ENCODE measurements at places on chromosomes 1 and 21.

DNA sequence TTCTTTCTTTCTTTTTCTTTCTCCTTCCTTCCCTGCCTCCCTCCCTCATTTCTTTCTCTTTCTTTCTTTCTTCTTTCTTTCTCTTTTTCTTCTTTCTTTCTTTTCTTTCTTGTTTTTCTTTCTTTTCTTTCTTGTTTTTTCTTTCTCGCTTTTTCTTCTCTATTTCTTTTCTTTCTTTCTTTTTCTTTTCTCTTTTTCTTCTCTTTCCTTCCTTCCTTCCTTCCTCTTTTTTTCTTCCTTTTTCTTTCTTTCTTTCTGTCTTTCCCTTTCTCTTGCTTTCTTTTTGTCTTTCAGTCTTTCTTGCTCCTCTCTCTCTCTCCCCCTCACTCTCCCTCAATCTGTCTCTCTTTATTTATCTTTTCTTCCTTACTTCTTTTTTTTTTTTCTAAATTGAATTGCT, 472.0 kb upstream of the CHRM3 start:
- DNase-seq = no peak

GRCh38 chr21:43866260-43866629, 1.2 kb downstream of the AGPAT3 start:
- no peak for DNase-seq

DNA sequence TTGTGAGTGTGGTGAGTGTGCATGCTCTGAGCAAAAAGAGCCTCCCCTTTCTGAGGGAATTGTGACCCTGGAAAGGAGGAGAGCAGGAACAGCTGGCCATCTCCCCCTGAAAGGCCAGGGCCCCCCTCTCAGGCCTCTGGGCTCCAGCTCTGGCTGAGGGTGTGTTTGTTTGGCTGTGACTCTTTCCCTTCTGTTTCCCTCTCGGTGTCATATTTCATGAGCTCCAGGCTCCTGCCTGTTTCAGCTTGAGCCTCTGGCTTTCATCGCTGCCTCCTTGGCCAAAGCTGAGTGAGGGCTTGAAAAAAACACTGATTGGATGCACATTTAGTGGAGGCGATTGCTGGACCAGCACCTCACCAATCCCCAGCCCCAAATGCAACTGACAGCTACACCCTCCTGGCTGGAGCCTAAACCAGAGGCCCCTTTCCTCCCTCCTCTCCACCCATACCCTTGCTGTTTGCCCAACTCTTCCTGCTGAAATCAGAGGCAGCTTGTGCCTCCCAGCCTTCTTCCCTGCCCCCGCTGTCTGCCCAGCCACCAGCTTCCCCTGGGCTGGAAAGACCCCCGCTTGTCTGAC, 64.1 kb downstream of the DDR2 start:
- no peak for DNase-seq

DNA sequence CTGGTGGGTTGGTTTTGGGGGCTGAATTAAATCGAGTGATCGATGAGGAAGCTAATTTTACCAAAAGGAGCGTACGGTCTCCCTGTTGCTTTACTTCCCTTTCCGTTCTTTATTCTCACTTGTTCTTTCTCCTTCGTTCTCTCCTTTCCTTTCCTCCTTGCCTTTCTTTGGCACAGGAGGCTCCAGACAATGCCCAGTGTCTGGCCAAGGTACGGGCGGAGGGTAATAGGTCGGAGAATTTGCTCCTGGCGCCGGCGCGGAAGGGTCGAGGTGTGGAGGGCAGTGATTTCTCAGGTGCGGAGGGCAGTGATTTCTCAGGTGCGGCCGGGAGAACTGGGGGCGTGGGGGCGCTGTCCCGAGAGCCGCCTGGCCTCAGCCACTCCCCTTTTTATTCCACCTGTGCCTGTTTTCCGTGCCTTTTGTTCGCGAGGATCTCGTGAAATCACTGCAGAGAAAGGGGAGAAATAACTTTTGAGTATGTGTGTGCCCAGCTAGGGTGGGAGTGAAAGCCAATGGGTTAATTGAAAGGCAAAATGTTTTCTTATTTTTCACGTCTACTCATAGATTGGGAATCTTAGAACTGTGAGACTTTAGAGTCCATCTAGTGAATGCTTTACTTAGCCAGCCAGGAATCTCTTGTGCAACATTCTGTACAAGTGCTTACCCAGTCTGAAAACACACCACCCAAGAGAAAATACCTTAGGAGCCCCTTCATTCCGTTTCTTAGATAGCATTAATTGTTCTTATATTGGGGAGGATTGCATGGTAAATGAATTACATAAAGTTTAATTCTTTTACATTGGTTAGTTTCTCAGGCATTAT, 1.3 kb downstream of the FNBP1L start:
- no peak for DNase-seq

GRCh38 chr1:105137543-105138457, 1388.1 kb downstream of the AMY1C start:
- no peak for DNase-seq

DNA sequence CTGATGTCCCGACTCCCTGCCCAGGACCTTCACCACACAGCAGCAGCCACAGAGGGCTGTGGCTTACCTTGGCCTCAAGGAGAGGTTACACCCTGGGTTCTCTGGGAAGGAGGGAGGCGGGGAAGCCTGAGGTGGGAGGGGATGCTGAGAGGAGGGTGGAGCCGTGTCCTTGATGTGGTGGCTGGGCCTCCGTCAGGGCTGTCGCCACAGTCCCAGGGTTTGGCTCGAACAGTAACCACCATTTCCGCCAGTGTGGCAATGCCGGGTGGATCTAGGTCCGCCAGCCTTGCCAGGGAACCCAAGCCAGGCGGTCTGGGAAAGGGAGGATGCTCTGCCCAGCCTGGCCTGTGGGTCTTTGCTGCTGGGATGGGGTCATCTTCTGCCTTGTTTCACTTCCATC, 18.4 kb upstream of the CDCA8 start:
- DNase-seq = no peak

- no peak for DNase-seq
Observed at GRCh38 chr1:198360208-198360729, 180.2 kb downstream of the ATP6V1G3 start.

- DNase-seq = no peak
Observed at GRCh38 chr1:174995916-174996315, 3.8 kb upstream of the CACYBP start.

- no peak for DNase-seq
Observed at GRCh38 chr1:114126261-114127095, 27.2 kb downstream of the SYT6 start.

- DNase-seq = no peak
Observed at GRCh38 chr21:33824156-33824941, 91.3 kb downstream of the ATP5PO start.

- DNase-seq = no peak
Observed at GRCh38 chr1:103514920-103515503, 10.5 kb upstream of the RNPC3 start.

DNA sequence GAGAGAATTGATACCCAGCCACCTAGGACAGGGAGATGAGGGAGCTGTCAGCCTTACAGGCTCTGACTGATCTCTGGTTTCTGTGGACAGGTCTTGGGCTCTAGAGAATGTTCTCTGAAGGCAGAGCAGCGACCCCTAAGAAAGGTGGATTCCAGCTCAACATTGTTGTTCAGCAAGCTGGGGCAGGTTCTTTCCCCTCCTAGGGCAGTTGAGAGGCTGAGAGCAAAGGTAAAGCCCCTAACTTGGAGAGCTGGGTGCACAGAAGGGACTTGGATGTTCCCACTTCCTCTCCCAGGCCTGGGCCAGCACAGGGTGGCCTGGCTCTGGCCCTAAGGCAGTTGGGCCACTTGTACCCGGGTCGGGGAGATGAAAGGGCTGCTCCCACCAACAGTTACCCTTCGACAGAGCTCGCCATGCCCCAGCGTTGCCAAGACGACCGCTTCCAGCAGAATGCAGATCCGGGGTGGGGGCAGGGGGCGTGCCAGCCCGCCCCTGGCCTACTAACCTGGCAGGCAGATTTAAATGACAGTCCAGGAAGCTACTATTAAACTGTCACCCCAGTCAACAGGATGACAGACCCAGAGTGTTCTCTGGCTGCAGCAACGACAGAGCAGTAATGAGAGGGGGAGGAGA, 31.6 kb downstream of the LRP8 start:
- no peak for DNase-seq

DNA sequence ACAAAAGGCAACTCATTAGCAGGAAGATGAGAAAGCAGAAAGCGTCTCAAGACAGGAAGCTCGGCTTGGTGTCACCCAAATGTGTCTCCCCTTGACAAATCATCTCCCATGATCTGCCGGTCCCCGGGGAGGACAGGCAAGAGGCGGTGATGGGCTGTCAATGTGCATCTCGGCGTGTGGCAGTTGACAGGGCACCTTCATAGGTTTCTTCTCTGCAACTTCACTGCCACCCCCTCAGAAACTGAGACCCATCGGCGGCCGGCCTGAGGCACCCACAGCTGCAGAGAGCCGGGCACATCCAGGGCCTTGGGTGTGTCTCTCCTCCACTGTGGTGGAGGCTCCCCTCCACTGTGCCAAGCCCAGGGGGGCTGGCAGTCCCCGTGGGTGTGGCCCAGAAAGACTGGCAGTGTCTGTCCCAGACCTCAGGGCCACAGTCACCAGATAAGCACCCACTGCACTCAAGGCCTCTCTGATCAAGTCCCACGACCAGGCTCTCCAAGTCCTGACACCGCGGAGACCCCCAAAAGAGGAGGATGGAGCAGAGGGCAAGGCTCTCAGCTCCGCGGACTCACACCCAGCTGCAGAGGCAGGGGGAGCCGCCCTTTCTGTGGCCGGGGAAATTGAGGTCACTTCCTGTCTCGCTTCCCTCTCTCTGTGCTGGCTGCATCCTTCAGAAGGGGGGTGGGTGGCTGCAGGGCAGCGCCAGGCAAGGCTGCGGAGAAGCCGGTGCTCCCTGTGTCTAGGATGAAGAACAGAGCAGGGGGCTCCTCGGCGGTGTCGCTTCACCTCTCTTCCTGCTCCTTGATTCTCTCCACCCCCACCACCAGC, 39.6 kb upstream of the LBR start:
- peak; percentile 60 for DNase-seq

DNA sequence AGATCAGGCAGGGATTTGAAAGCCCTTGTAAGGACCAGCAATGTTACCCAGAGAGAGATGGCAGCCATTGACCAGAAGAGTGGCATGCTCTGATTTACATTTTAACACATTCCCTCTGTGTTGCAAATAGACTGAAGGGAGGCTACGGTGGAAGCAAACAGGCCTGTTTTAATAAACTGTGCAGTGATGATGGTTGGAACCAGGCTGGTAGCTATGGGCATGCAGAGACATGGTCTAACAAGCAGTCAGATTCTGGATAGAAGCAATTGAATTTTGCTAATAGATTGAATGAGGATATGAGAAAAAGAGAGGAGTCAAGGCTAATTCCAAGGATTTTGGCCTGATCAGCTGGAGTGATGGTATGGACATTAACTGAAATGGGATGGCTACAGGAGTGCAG, 32.3 kb upstream of the ZNF648 start:
- no peak for DNase-seq

GRCh38 chr1:173496757-173497320, 19.7 kb downstream of the PRDX6 start:
- DNase-seq = no peak

- no peak for DNase-seq
Observed at GRCh38 chr1:80072563-80072962, 1066.0 kb upstream of the ADGRL4 start.

DNA sequence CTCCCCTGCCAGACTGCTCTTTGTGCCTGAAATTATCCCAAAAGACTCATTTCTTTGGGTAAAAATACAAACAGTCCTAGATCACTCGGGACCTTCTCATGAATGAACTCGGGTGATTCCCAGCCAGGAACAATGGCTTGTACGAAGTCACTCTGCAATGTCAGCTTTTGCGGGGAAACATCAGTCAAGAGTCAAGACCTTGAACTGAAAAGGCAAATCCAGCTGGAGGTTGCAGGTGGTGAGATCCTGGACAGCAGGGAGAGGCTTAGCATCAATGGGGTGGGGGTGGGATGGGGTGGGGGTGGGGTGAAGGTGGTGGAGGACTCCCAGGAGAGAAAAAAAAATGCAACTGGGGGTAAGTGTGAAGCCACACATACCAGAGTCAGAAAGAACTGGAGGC, 115.0 kb upstream of the SLC25A33 start:
- no peak for DNase-seq

DNA sequence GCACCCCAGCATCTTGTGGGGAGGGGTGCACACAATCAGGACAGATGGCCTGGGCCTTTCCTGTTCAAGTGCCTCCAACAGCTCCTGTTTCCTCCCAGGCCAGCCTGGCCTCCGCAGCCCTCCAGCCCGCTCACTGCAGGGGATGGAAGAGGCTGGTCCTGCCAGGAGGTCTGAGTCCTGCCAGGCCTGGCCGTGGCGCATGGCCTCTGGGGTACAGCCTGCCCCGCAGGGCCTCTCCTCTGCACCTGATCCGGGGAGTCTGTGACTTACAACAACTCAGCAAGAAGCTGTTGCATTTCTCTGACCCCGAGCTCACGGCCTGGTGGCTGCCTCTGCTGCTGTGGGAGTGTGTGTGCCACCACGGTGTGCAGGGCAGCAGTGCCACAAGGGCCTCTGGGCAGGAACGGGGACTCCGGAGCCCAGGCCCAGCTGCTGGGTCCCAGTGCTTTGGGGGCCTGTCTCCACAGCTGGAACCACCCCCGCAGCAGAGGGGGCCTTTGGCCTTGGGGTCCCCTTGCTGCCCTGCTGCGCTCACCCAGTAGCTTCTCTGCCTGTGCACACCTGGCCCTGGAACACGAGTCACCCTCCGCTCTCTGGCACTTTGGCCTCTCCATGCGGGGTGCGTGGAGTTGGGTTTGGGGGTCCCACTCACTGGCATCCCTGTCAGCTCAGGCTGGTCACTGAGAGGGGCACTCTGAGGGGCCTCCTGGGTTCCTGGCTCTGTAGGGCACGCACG, 17.4 kb upstream of the LRRC3 start:
- no peak for DNase-seq

- DNase-seq = no peak
Observed at GRCh38 chr1:118717893-118718292, 270.2 kb downstream of the TBX15 start.

- no peak for DNase-seq
Observed at GRCh38 chr1:24904731-24905354, 25.2 kb downstream of the RUNX3 start.

- DNase-seq = no peak
Observed at GRCh38 chr1:94236630-94237290, 624 bp downstream of the ARHGAP29 start.

GRCh38 chr21:40158366-40158765, 291.1 kb downstream of the PCP4 start:
- no peak for DNase-seq

DNA sequence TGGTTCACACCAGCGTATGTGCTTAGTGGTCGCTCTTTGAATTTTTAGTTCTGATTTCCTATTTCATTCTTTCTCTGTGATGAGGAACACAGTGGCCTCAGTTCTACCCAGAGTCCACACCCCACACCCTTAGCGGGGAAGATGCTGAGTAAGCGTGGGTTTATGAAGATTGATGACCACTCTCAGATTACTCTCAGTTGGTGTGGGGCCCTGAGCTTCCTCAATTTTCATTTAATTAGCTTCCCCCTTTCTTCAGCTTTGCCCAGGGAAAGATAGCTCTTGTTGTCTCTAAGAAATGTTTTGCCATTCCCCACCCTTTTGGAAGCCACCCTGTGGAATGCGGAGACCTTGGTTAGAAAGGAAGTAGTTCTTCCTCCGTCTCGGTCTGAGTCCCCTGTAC, 299.9 kb upstream of the PROX1 start:
- no peak for DNase-seq

All from stimulated activated CD8-positive, alpha-beta memory T cell treated with anti-CD3 and anti-CD28 coated beads, Interleukin-12 subunit alpha, Interleukin-12 subunit beta, amount 100 ng/mL, for 4 hours (primary cell).